ENCODE measurements at places on chromosomes 6 and 20.

GRCh38 chr6:131459005-131459404 is 114.0 kb upstream of the ARG1 start:
- DNase-seq: no peak

- DNase-seq: no peak
Measured at GRCh38 chr20:32493356-32493755, 91.8 kb downstream of the NOL4L start.

GRCh38 chr6:35295036-35295435 is 2.6 kb upstream of the DEF6 start:
- no peak for DNase-seq

GRCh38 chr6:5936631-5937030 is 70.1 kb downstream of the NRN1 start:
- DNase-seq: no peak

DNA sequence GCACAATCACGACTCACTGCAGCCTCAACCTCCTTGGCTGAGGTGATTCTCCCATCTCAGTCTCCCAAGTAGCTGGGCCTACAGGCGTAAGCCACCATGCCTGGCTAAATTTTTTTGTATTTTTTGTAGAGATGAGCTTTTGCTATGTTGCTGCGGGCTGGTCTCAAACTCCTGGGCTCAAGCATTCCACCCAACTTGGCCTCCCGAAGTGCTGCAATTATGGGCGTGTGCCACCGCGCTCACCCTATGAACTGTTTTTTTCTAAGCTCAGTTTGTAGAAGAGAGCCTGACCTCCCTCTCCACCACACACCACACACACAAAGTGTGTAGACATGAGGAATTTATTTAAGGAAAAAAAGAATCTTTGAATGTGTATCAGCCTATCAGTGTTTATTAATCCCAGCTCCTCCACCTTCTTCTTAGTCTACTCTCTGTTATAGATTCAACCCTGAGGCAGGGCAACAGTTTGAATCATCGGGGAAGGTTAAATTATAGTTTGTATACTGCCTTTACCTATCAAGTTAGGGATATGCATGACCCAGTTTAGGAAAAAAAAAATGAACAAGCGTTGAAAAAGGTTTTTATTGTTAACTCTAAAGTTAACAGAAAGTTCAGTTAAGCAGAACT is 74.1 kb downstream of the PLEKHG1 start:
- DNase-seq: no peak

DNA sequence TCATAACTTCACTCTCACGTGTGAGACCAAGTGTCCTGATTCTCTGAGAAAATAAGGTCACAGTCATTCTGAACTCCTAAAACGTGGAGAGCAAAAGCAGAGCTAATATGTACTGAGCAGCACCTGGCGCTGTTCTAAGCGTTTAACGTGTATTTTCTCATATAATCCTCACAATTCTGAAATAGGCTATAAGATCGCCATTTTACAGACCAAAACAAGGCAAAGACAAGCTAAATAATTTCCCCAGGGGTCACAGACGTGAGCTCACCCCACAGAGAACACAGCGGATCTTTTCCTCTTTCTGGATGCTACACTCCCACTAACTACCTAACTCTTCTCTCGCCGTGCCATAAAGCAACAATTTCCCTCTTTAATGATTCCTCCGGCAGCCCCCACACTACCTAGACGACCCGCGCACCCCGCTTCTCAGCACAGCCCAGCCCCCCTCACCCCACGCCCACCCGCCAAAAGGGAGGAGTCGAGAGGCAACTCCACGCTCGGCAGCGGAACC is 636 bp downstream of the SUPT3H start:
- no peak for DNase-seq

DNA sequence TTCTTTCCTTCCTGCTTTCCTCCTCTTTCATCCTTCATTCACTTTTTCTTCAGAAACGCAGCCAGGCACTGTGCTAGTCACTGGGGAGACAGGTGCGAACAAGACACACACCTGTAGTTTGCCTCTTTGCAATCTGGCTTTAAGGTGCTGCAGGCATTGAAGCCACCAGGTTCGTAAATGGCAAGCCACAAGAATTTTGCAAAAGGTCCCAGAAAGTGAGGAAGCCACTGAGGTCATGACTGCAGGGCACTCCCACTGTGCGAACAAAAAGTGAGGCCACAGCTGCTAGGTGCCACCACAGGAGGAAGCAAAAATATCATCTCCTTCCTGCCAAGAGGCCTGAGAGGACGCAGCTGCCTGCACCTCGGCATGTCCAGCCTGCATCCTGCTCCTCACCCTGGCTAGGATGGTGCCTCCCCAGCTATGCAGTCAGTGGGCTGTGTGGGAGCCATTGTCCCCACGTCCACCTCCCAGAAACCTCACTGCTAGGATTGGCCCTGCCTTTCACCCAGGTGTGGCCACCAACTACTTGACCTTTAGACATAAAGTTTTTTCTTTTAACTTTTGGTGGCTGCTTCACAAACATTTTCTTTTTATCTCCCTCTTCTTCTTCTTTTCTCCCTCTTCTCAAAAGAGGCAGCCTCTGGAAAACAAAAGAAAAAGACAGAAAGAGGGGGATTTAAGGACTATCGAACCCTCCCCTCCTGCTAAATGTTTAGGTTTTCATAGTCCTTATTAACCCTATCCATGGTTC is 230.8 kb downstream of the BCAS1 start:
- peak; percentile 65 for DNase-seq

GRCh38 chr20:44188752-44189151 is 1.8 kb upstream of the JPH2 start:
- no peak for DNase-seq

GRCh38 chr6:69816569-69816968 is 19.8 kb upstream of the LMBRD1 start:
- DNase-seq: no peak

DNA sequence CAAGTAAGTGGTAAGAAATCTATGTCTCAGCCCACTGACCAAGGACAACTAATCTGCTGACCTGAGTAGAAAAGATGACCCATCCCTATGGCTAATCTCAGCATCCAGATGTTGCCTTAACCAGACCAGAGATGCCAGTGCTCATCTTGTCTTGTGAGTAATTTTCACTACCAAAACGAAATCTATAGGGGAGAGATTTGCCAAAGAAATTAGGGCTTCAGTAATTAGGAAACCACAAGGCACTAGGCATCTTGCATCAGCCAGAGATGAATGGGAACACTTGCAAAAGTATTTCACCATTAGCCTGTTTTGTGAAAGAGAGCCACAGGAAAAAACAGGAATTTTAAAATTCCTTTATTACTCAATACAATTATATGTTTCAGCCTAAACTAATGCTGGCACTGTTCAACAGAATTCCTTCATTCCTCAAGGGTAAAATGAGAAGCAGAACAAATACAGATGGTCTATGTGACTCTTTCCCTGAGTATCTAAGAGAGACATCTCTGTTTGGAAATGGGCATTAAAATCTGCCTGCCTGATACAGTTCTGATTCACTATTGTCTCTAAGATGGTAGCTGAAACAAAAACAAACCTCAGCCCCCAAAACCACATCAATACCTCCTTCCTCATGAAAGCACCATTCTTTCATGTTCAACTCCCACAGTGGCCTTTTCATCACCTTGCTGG is 87.8 kb downstream of the GMDS start:
- no peak for DNase-seq

GRCh38 chr20:10430000-10430466 is 4.0 kb downstream of the MKKS start:
- DNase-seq: no peak

DNA sequence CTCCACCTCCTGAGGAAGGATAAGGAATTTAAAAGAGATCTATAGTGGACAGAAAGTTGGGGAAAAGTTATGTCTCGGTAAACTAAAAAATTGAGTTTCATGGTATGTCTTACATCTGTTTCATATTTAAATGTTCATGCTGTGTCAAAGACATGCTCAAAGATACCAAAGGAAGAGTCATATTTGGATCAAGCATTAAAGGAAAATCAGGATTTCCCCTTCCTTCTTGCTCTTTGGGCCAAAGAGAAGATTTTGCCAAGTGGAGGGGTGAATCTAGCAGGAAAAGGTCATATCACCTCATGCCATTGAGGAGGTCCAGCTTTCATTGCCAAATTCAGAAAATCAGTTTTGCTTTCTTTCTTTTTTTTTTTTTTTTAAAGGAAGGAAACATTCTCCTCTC is 192.4 kb downstream of the OGFRL1 start:
- no peak for DNase-seq

- DNase-seq: no peak
Measured at GRCh38 chr20:58668901-58669286, 17.8 kb downstream of the STX16 start.

DNA sequence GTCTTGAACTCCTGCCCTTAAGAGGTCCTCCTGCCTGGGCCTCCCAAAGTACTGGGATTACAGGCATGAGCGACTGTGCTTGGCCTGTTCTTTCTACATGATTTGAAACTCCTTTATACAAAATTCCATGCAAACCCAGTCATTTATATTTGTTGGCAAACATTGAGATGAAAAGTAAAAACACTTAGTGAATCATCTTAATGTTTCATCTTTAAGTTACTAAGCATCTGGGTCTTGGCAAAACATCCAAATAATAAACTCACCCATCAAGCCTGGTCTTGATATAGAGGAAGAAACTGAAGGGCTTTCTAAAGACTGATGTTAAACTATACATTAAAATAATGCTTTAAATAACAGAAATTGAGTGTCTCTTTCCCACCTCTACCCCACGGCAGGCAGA is 95.1 kb downstream of the FUT9 start:
- no peak for DNase-seq

DNA sequence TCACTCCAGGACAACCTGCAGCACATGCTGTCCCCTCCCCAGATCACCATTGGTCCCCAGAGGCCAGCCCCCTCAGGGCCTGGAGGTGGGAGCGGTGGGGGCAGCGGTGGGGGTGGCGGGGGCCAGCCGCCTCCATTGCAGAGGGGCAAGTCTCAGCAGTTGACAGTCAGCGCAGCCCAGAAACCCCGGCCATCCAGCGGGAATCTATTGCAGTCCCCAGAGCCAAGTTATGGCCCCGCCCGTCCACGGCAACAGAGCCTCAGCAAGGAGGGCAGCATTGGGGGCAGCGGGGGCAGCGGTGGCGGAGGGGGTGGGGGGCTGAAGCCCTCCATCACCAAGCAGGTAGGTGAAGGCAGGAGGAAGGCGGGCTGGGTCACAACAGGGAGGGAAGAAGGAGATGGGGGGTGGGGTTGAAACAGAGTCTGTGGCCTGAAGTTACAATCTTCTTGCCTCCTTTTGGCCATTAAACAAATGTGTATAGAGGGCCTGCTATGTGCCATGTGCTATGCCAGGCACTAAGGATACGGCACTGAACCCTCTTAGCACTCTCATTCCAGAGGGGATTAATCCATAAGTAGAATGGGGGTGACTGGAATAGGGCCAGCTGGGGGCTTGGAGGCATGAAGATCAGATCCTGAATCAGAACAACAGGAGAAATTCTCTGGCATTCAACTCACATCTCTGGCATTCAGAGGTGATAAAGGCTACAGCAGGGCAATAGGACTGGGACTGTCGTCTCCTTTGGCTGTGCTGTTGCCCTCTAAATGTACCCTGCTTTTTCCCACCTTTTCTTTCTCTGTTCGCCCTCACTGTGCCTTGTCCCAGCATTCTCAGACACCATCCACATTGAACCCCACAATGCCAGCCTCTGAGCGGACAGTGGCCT is 10.5 kb upstream of the ZBTB9 start:
- DNase-seq: no peak

GRCh38 chr6:40022867-40023266 is 88.6 kb upstream of the MOCS1 start:
- DNase-seq: no peak

GRCh38 chr20:50172347-50173013 is 18.1 kb upstream of the CEBPB start:
- DNase-seq: peak; percentile 83

GRCh38 chr20:62436692-62437091 is 9.4 kb upstream of the RBBP8NL start:
- DNase-seq: no peak

GRCh38 chr6:39330476-39330875 is 8.0 kb upstream of the KCNK16 start:
- no peak for DNase-seq

DNA sequence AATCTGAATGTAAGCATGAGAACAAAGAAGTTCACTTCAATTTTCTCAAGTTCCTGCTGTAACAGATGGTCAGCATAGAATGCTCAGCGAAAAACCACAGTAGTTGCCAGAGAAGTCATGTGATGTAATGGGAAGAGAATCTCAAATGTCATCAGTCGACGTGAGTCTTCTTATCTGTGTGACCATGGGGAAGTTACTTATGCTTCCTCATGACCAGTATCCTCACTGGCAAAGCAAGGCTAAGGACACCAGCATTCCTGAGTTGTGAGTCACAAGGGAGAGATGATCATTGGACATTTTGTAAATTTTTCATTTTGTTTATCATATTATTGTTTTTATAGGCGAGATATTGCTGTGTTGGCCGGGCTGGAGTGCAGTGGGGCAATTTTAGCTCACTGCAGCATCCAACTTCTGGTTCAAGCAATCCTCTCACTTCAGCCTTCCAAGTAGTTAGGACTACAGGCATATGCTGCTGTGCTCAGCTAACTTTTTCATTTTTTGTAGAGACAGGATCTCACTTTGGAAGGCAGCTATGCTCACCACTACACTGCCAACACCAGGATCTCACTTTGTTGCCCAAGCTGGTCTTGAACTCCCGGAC is 21.9 kb downstream of the SGK1 start:
- DNase-seq: no peak

DNA sequence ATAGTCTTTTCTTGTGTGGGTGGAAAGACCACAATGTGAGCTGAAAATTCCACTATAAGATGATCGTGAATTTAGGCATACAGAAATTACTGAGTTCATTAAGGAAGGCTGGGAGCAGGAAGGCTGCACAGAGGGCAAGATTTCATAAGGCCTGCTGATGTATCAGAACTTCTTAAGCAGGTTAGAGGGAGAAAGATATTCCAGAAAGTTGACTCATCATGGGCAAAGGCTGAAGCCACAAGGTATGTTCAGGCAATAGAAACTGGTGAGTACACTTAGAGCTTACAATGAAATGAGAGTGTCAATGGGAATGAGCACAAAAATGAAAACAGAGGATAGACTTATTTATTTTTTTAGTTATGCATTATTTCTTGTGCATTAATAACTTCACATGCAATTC is 618.6 kb downstream of the CBLN4 start:
- no peak for DNase-seq

- DNase-seq: no peak
Measured at GRCh38 chr6:20564777-20565176, 30.5 kb downstream of the CDKAL1 start.

DNA sequence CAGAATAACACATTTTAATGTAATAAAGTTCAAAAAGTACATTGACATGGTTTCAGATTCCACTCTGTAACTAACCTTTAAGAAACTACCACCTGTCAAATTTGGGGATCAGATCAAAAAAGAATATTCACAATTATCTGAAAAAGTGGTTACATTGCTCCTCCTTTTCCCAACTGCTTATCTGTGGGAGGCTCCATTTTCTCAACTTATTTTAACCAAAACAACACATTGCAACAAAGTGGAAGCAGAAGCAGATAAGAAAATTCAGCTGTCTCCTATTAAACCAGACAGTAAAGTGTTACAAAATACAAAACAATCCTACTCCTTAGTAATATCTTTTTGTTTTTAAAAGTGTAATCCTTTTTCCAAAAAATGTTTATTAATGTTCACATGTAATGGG is 61.4 kb downstream of the PDSS2 start:
- no peak for DNase-seq

All from left colon (tissue), 2 donors.